Hematopoietic multipotent progenitor cell treated with erythropoietin and hydrocortisone succinate and interleukin-3 and kit ligand, for 4 days (in vitro differentiated cells): ENCODE measurements at places on chromosomes 12 and 14.

DNA sequence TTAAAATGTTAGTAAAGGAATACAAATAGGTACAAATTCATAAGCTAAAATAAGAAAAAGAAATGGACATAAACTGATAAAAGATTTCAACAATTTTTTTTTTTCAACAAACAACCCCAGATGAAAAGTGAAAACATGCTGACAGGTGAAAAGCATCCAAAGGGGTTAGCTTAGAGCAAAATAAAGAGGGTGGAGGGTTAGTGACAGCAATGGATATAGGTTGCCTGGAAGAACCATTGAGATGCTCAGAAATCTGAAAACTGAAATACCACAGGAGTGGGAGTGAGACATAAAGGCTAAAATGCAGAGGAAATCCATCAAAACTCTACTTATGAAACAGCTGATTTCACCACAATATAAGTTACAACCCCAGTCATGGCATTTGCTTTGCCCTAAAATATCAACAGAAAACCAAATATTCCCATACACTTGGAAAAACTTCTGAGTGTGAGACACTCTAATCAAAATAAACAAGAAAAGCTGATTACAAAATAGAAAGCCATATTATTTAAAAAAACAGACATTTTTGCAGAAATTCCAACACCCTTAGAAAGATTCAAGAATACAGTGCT, 136.3 kb upstream of the PLEKHG7 start:
- DNase-seq: no peak

GRCh38 chr14:91385224-91385623, 32.4 kb downstream of the CCDC88C start:
- no peak for DNase-seq

GRCh38 chr12:43992856-43993255, 157.0 kb downstream of the TMEM117 start:
- no peak for DNase-seq

GRCh38 chr14:33848706-33849454, 102.0 kb downstream of the EGLN3 start:
- DNase-seq: peak; percentile 49

GRCh38 chr14:92942976-92943710, 20.2 kb downstream of the CHGA start:
- DNase-seq: no peak

- peak; percentile 13 for DNase-seq
Measured at GRCh38 chr14:76337635-76338545, 38.0 kb upstream of the ESRRB start.

DNA sequence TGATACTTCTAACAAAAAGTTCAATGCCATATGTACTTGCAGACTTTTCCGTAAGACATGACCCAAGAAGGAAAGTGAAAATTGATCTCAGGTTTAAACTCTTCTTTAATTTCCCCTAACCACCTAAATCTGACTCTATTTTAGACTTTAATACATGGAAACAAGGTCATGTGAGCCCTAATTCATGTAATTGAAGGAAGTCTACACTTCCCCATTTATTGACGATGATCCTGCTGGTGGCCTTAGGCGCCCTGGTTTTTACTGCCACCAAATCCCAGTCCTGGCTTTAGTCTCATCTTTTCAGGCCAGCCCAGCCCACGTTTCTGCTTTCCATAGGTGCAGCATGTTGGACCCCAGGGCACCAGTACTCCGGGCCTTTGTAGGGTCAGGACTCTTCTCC, 157.9 kb downstream of the PELI2 start:
- no peak for DNase-seq

GRCh38 chr12:44929236-44929885, 53.2 kb upstream of the NELL2 start:
- DNase-seq: peak; percentile 30

GRCh38 chr12:66571361-66571915, 107.4 kb downstream of the GRIP1 start:
- DNase-seq: no peak

DNA sequence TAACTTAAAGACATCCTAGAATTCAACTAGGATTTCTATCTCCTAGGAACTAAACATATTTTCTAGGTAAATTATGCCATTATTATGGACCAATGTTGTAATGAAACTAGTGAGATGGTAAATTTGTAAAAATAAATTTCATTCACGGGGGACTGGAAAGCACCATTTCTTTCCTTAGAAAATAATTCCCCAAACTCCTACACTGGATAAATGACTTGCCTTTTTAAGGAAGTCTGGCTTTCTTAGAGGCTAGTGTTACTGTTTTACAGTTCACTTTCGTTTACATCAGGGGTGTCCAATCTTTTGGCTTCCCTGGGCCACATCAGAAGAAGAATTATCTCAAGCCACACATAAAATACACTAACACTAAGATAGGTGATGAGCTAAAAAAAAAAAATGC, 3.3 kb downstream of the SLC39A9 start:
- DNase-seq: no peak

DNA sequence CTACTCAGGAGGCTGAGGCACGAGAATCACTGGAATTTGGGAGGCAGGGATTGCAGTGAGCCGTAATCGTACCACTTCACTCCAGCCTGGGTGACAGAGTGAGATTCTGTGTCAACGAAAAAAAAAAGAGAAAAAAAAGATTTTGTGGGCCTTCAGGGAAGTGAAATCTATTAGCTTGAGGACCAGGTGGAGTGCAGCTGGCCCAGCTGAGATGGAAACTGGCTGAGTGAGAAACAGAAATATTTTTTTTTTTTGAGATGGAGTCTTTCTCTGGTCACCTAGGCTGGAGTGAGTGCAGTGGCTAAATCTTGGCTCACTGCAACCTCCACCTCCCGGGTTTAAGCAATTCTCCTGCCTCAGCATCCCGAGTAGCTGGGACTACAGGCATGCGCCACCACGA, 2.3 kb upstream of the CLEC4C start:
- no peak for DNase-seq

GRCh38 chr12:132904718-132905328, 17.4 kb upstream of the CHFR start:
- peak; percentile 83 for DNase-seq

DNA sequence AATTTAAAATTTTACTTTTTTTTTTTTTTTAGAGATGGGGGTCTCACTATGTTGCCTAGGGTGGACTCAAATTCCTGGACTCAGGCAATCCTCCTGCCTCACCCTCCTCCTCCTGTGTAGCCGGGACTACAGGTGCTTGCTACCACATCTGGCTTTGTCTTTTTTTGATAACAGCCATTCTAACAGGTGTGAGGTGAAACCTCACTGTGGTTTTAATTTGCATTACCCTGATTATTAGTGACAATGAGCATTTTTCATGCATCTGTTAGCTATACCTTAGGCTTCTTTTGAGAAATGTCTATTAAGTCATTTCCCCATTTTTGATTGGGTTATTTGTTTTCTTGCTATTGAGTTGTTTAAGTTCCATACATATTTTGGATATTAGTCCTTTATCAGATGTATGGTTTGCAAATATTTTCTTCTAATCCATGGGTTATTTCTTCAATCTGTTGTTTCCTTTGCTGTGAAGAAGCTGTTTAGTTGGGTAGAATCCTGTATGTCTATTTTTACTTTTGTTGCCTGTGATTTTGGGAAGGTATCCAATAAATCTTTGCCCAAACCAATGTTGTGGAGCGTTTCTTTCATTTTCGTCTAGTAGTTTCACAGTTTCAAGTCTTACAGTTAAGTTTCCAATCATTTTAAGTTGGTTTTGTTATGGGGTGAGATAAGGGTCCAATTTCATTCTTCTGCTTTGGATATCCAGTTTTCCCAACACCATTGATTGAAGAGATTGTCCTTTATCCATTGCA, 86.1 kb downstream of the MYF5 start:
- no peak for DNase-seq

GRCh38 chr12:96436366-96437170, 36.3 kb upstream of the CDK17 start:
- no peak for DNase-seq
